ENCODE measurements at places on chromosomes 5 and 9. TPM values are rescaled to one million over a fixed set of nuclear protein-coding genes. Genes with fewer than 3 reads are reported as not detected.

DNA sequence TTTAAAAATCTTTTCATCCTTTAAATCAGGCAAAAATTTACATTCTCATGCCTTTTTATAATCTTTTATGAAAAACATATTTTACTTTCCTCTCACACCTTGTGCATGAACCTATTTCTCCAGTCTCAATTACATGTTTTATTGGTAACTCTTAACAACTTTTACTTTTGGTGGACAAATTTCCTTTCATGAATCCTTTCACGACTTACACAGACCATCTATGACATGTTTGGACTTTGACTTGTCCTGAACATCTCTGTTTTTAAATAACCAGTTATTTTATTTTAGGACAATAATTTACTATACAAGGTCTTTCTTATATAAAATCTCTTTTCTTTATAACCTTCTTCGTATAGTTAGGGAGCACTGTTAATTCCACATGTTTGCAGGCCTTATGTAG lies 26.5 kb upstream of the MTMR12 start:
- H3K4me3 ChIP-seq, result no peak overlapping the region
- no peaks in the 10 kb centered on the region for H3K4me1 ChIP-seq
- DNase-seq, result no peak
- H3K27me3 ChIP-seq, result no peaks in the 10 kb centered on the region
- no peak overlapping the region for H3K27ac ChIP-seq

- no peak for DNase-seq
- H3K36me3 ChIP-seq, result no peaks in the 10 kb centered on the region
- no peak overlapping the region for H3K27ac ChIP-seq
- H3K27me3 ChIP-seq, result no peaks in the 10 kb centered on the region
- H3K4me3 ChIP-seq, result no peak overlapping the region
- H3K4me1 ChIP-seq, result no peaks in the 10 kb centered on the region
Measured at GRCh38 chr9:95587021-95587964, 70.5 kb upstream of the PTCH1 start.

GRCh38 chr9:4507306-4508130 lies 17.2 kb downstream of the SLC1A1 start:
- no peak for DNase-seq
- no peaks in the 10 kb centered on the region for H3K36me3 ChIP-seq
- H3K4me1 ChIP-seq, result peaks cover 18% of the 10 kb centered on the region
- H3K27me3 ChIP-seq, result no peaks in the 10 kb centered on the region

GRCh38 chr5:133509742-133510079 lies 102.6 kb downstream of the FSTL4 start:
- H3K4me1 ChIP-seq, result no peaks in the 10 kb centered on the region
- no peaks in the 10 kb centered on the region for H3K36me3 ChIP-seq

- H3K27ac ChIP-seq, result peak overlapping the region; percentile 90
- H3K36me3 ChIP-seq, result no peaks in the 10 kb centered on the region
- DNase-seq, result peak; percentile 83
- peak overlapping the region; percentile 12 for H3K4me3 ChIP-seq
- H3K27me3 ChIP-seq, result no peaks in the 10 kb centered on the region
Measured at GRCh38 chr5:75847561-75848021, 130.4 kb upstream of the POC5 start.

DNA sequence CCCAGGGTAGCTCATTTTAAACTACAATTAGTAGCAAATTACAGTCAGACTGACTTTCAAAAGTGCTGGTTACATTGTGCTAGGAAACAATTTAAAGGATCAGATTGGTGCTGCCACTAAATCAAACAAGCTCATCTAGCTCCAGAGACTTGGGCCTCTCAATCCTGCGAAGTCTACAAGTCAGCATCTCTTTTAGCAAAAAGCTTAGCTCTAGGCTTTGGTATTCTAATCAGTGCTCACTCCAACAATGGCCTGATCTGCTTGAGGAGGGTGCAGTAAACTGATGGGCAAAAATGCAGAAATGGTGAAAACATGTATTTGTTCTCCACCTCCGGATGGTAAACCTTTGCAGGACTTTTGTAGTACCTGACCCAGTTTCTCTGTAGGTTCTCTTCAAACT lies 47.0 kb upstream of the SEMA6A start:
- H3K4me1 ChIP-seq, result no peaks in the 10 kb centered on the region
- no peaks in the 10 kb centered on the region for H3K27me3 ChIP-seq
- H3K4me3 ChIP-seq, result no peak overlapping the region

- no peak overlapping the region for H3K4me3 ChIP-seq
- H3K27ac ChIP-seq, result no peak overlapping the region
- H3K36me3 ChIP-seq, result no peaks in the 10 kb centered on the region
- H3K4me1 ChIP-seq, result no peaks in the 10 kb centered on the region
- no peaks in the 10 kb centered on the region for H3K27me3 ChIP-seq
Measured at GRCh38 chr5:3217771-3218495, 377.7 kb upstream of the IRX1 start.

- no peak overlapping the region for H3K27ac ChIP-seq
- H3K27me3 ChIP-seq, result no peaks in the 10 kb centered on the region
- peaks cover 16% of the 10 kb centered on the region for H3K4me1 ChIP-seq
- H3K36me3 ChIP-seq, result peaks cover 2% of the 10 kb centered on the region
- H3K4me3 ChIP-seq, result no peak overlapping the region
Measured at GRCh38 chr5:112914584-112914983, 7.4 kb downstream of the REEP5 start.

DNA sequence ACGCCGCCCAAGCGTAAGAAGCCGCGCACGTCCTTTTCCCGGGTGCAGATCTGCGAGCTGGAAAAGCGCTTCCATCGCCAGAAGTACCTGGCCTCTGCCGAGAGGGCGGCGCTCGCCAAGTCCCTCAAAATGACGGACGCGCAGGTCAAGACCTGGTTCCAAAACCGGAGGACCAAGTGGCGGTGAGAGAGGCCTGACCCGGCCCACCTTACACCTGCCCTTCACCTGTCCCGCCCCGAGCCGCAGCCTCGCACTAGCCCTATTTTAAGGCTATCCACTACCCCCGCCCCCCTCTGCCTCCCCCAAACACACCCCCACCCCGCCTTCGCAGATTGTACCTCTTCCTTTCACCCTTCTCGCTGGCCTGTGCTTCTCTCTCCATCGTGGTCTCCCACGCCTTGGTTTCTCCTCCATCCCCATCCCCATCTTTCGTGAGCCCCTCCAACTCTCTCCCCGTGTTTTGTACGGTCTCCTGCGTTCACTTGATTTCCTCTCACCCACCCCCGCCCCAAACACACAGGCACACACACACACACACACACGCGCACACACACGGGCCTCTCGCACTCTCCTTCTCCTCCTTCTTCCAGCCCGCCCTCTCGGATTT lies 1.3 kb downstream of the TLX3 start:
- no peak overlapping the region for H3K4me3 ChIP-seq
- no peaks in the 10 kb centered on the region for H3K4me1 ChIP-seq
- peaks cover 22% of the 10 kb centered on the region for H3K27me3 ChIP-seq
- H3K36me3 ChIP-seq, result no peaks in the 10 kb centered on the region
- no peak for DNase-seq

GRCh38 chr9:14888875-14889274 lies 21.4 kb downstream of the FREM1 start:
- no peaks in the 10 kb centered on the region for H3K27me3 ChIP-seq
- DNase-seq, result no peak
- H3K4me3 ChIP-seq, result no peak overlapping the region
- no peak overlapping the region for H3K27ac ChIP-seq

GRCh38 chr9:75734802-75735201 lies 155.7 kb upstream of the PCSK5 start:
- no peak for DNase-seq
- no peak overlapping the region for H3K4me3 ChIP-seq
- no peak overlapping the region for H3K27ac ChIP-seq

- H3K4me1 ChIP-seq, result no peaks in the 10 kb centered on the region
- no peak for DNase-seq
Measured at GRCh38 chr5:71971862-71972261, 135.4 kb upstream of the MAP1B start.

Gene FAM153A
- total RNA-seq, result 0.18 TPM

Gene FLT4
- 0.27 TPM for total RNA-seq

Gene CXCL14
- total RNA-seq, result not detected

Gene ORM2
- total RNA-seq, result 0.64 TPM

Gene SPATA31D4
- not detected for total RNA-seq

Gene TUT7
- total RNA-seq, result 26.4 TPM

Data from GM12878 (cell line).